Ovary (tissue), 10 donors: ENCODE measurements at places on chromosomes 5 and 9.

DNA sequence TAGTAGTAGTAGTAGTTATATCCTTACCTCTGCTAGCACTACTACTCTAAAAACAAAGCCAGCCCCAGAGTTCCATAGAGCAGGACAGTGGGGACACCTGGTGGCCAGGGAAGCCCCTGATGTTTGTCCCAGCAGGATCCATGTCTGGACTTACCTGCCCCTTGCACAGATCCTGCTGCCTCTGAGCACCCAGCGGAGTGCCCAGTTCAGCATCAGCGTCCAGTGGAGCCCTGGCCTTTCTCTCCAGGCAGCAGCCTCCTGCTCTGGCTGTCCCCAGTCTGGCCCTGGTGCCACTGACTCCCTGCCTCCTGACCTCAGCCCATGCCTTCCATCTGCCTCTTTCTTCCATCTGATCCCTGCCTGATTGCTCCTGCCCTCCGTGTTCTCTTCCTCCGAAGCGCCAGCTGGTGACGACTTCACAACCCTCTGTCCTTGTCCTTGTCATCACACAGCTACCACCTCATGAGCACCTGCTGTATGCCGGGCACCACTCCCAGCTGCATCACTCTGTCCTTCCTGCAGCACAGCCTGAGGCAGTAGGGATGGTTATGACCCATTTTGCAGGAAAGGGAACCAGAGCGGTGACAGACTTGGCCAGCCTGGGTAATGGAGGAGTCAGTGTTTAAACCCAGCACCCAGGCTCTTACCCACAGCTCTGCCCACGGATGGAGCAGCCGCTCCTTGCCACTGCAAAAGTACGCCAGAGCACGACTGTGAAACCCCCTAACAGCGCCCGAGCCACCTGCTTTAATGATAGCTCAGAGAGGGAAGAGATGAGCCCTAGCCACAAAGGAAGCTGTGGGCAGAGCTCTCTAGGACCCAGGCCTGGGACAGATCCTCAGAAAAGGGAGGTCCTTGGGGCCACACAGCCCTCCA, 11.5 kb downstream of the SARDH start:
- DNase-seq = peak; percentile 50

- DNase-seq = no peak
These were observed 393.8 kb downstream of the PLK2 start for GRCh38 chr5:58066076-58066475.

- DNase-seq = no peak
These were observed 36.8 kb upstream of the SEMA4D start for GRCh38 chr9:89534515-89535287.

GRCh38 chr5:150560401-150561191, 52.7 kb downstream of the NDST1 start:
- DNase-seq = peak; percentile 95

- peak; percentile 51 for DNase-seq
These were observed 27.8 kb upstream of the GRPEL2 start for GRCh38 chr5:149317281-149318048.

DNA sequence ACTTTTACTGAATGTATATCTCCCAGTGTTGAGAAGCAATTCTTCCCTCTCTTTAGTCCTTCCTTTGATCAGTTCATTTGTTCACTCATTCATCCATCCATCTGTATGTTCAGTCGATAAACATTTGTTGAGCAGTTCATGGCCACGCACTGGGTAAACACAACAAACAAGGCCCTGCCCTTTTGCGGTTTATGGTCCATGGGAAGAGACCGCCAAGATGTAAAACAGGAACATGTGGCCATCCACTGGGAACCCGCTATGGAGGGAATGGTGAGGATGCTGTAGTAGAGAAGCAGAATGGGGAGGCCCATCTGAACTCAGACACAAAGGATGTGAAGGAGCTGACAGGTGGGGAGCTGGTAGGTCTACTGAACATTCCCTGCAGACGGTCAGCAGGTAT, 102.7 kb upstream of the SPRY4 start:
- DNase-seq = no peak

- no peak for DNase-seq
These were observed 54.9 kb downstream of the FGF18 start for GRCh38 chr5:171474230-171474813.

DNA sequence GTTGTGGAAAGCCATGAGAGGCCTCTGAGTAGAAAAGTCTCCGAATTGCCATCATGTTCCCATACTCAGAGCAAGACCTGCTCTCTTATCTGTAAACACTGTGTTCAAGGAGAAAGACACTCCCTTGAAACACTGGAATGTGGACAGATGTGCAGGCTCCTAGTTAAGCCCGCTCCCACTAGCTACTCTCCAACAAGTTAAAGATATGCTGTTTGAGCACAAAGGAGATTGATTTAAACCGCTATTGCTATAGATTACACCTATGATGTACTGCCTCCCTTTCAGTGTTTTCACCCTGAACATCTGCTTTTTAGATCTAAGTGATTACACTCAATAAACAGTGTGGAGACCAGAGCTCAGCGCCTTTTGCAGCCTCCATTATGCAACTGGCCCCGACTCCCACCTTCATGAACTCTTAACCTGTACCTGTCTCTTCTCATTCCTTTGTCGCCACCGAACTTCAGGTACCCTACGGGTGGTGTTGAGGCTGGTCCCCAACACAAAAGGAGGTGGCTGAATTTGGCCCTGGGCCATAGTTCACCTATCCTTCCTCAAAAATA, 47.5 kb downstream of the TMEM245 start:
- no peak for DNase-seq

DNA sequence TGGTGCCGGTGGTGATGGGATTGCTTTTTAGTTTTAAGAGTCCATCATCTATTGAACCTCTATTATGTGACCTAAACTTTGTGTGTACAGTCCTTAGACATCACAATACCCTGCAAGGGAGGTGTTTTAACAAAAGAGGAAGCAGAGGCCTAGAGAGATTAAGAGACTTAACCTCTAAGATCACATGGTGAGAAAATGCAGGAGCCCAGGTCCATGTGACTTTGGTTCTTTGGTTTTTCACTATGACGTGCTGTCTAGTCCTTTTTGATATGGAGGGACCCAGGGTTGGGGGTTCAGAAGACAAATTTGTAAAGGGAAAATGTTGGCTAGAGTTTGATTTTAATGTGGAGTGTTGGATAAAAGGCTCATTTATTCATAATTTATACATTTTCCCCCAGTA, 34.1 kb upstream of the TRMT10B start:
- DNase-seq = no peak

- peak; percentile 46 for DNase-seq
These were observed 8.4 kb upstream of the RGS3 start for GRCh38 chr9:113454914-113455761.

- no peak for DNase-seq
These were observed 6.5 kb upstream of the RICTOR start for GRCh38 chr5:39080597-39081204.

- no peak for DNase-seq
These were observed 24.5 kb upstream of the SEMA4D start for GRCh38 chr9:89522261-89522958.

- peak; percentile 70 for DNase-seq
These were observed 24.5 kb downstream of the C9orf152 start for GRCh38 chr9:110183208-110184145.

DNA sequence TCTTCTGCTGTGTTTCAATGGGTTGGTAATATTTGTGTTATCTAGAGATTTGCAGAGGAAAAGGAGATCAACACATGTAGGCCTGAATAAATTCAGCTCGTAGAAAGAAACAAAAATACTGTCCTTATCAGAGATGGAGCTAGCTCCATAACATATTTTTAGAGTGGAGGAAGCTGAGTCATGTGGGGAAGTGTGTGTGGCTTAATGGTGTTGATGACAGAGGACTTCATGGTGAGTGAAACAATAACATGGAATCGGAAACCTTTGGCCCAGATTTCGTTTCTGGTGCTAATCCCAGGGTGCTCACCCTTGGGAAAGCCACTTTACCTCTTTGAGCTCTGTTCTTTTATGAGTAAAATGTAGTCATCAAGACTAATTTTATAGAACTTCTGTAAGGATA, 825.0 kb downstream of the TLR4 start:
- no peak for DNase-seq

- DNase-seq = no peak
These were observed 10.6 kb downstream of the EGFL7 start for GRCh38 chr9:136673088-136673974.

DNA sequence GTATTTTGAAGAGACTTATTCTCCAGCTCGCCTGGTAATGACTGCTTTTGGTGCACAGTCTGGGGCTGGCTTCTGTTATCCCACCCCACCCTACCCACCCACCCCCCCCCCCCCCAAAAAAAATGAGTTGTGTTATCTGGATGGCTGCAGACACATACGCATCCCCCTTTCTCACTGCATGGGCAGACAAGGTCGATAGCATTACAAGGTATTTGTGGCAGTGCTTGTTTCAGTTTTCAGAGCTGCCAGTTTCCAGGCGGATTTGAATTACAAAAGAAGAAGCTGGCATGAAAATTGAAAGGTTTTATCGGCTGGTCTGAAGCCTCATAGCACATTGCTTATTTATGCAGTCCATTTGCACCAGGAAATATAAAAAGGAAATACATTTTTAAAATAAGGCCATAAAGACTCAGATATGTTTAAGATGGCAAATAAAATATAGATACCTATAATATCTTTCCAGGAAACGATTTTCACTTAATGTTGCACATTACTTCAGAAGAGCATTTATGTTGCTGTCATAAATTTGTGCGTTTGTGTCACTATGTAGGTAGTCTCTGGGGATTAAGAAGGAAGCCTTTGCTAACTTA, 85.1 kb upstream of the GRHPR start:
- DNase-seq = no peak

DNA sequence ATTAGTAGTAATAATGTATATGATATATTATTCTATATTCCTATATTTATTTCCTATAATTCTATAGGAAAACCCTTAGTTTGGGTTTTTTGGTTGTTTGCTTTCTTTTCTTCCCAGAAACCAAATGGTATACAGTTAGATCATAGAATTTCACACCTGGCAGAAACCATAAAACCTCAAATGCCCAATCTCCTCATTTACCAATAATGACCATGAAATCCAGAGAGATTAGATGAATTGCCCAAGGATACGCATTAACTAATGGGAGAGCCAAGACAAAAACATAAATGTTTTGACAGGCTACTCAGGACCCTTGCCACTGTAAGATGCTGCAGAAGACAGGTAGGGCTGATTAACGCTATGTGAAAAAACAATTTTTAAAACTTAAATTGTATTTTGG, 158.7 kb upstream of the FST start:
- DNase-seq = no peak

- DNase-seq = peak; percentile 15
These were observed 5.7 kb downstream of the MAMDC4 start for GRCh38 chr9:136857581-136858412.

GRCh38 chr9:31302620-31303418, 1081.6 kb upstream of the ACO1 start:
- no peak for DNase-seq

GRCh38 chr5:95281226-95281625, 3.7 kb downstream of the MCTP1 start:
- DNase-seq = no peak

- no peak for DNase-seq
These were observed 97.4 kb downstream of the OSTF1 start for GRCh38 chr9:75185585-75186170.

DNA sequence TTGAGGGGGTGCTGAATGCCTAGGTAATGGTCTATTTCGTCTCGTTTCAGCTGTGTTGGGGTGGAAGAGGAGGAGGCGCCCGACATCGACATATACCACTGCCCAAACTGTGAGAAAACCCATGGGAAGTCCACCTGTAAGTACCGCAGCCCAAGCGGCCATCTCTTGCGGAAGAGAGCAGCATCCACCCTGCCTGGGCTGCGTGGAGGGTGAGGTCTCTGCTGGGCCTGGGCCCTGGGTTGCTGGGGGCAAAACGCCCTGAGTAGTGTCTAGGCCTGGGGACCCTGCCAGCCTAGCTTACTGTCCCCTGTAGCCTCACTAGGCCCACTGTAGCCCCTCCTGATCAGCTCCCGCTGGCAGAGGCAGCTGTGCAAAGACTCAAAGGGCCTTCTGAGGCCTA, 53.5 kb downstream of the PHF2 start:
- no peak for DNase-seq

DNA sequence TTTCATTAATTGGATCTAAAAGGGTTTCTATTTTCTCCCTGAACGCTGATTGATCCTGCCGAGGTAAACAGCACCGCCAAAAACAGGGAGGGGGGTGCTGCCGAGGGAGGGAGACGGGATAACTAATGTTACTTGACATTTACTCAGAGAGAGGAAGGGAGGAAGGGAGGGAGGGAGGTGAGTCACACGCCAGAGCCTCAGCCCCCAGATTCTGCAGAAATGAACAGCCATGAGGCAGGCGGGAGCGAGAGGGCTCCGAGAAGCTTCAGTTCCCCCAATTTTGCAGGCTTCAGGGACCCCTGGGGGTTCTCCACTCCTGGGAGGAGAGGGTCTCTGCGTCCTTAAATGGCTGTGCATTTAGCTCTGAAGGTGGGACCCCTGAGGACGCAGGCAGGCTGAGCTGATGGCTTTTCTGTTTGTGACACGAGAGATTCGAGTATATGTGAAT, 59.1 kb upstream of the IER5L start:
- DNase-seq = peak; percentile 67

DNA sequence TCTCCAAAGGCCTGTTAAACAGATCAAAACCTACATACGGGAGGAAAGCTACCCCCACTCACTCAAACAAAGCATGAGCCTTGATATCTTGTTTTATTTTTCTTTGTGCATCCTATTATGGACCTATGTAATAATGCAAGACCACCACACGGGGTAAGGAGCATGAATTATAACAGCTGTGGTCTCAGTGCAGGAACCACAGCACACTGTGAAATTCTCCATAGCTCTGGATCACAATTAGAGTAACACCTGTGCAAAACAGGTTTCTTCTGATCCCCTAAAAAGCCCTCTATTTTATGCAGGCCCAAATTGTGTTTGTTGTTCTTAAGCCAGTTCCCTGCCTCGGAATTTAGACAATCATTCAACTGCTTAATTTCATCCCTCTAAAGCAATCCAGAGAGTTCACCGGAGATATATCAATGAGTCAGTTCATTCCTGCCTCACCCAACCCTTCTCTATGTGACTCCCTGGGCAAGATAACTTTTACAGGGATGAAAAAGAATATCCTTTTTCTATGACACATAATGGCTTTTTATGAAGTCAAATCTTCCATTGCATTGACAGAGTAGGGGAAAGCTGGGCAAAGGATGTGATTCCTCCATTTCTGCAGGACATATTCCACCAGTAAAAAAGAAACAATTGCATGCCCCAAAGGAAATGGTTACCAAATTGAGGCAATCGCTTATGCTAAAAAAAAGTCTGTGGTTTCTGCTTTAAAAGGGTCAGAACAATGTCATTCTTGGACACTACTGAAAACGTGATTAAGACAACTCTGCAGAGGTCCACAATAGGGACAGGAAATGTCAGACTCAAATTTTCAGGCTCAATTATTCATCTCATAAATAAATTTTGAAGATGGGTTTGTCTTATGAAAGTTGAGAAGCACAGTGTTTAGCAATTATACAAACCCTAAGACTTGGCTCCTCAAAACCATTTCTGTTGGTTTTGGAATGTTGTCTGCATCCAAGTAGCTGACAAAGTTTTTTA, 41.6 kb upstream of the FST start:
- DNase-seq = no peak

DNA sequence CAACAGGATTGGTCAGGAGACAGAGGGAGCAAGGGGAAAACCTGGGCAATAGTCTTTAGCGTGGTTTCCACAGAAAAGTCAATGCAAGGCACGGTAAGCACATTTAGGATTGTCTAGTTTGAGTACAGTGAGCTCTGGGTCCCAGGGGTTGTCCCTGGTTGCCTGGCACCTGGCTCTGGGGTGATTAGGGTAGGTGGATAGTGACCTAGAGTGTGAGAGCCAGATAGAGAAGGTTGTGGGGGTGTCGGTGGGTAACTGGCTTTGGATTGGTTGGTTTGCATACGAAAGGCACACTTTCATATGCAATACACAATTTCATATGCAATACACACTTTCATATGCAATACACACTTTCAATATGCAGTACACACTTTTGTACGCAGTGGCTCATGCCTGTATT, 20.1 kb upstream of the GOLM1 start:
- no peak for DNase-seq
